ENCODE measurements at places on chromosomes 4 and X. TPM values are rescaled to one million over a fixed set of nuclear protein-coding genes. Genes with fewer than 3 reads are reported as not detected.

DNA sequence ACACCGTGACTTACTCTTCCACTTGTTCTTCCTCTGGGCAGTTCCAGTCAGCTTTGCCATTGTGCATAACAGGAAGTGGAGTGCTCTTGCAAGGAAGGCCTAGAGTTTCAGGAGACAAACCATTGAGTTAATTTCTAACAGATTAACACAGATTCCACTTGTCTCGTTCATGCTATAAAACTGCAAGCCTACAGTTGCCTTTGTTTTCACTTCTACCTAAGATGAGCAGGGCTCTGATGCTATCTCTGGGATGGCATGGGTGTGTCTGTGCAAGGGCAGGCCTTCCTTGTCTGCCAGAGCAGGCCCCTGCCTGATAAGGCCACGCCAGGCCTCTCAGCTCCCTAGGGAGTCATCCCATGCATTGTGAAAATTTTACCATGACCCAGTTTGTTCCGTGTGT is 67.7 kb upstream of the PGRMC2 start:
- peaks cover 5% of the 10 kb centered on the region for H3K27me3 ChIP-seq
- DNase-seq = no peak
- peaks cover 2% of the 10 kb centered on the region for H3K4me1 ChIP-seq
- H3K27ac ChIP-seq = no peak overlapping the region
- no peaks in the 10 kb centered on the region for H3K36me3 ChIP-seq
- H3K4me3 ChIP-seq = no peak overlapping the region

GRCh38 chr4:4640692-4641091 is 98.8 kb upstream of the STX18 start:
- H3K27ac ChIP-seq = no peak overlapping the region
- no peaks in the 10 kb centered on the region for H3K27me3 ChIP-seq
- H3K4me3 ChIP-seq = no peak overlapping the region
- H3K36me3 ChIP-seq = no peaks in the 10 kb centered on the region
- H3K4me1 ChIP-seq = peaks cover 2% of the 10 kb centered on the region
- no peak for DNase-seq

PCDH10 gene
- not detected for total RNA-seq

- H3K27me3 ChIP-seq = no peaks in the 10 kb centered on the region
- no peaks in the 10 kb centered on the region for H3K36me3 ChIP-seq
- no peaks in the 10 kb centered on the region for H3K4me1 ChIP-seq
- no peak overlapping the region for H3K27ac ChIP-seq
- no peak for DNase-seq
Observed at GRCh38 chrX:35439034-35439660, 359.0 kb upstream of the MAGEB16 start.

DNA sequence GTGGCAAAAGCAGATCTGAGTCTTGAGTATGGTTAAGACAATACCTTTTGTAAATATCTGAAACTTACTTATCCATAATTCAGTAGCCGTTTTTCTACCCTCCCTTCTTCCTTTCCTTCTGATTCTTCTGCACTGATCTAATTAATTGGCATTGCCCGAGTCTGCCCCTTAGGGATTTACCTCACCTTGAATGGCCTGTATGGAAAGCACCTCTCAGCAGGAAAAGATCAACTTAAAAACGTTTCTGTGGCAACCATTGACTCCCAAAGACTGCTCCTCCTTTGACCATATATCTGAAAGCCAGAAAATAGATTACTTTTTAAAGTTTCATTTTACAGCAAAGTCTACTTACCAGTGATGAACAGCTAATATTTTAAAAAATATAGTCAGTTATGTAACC is 496.5 kb upstream of the LCORL start:
- peaks cover 5% of the 10 kb centered on the region for H3K27me3 ChIP-seq
- H3K27ac ChIP-seq = no peak overlapping the region
- H3K4me1 ChIP-seq = no peaks in the 10 kb centered on the region

Measured in T-helper 17 cell (primary cell).